Activated naive CD4-positive, alpha-beta T cell treated with anti-CD3 and anti-CD28 coated beads, Interleukin-2, amount 50 U/mL, for 72 hours (primary cell): ENCODE measurements at places on chromosomes 6 and 20. TPM values are rescaled to one million over a fixed set of nuclear protein-coding genes. Genes with fewer than 3 reads are reported as not detected.

The SLC26A8 gene
- 0.25 TPM for total RNA-seq

The NR2E1 gene
- not detected for total RNA-seq

The AVP gene
- not detected for total RNA-seq

The DSE gene
- 6.0 TPM for total RNA-seq

The RUNX2 gene
- total RNA-seq = 20.8 TPM

The SLC17A1 gene
- total RNA-seq = 0.41 TPM

The RPS10 gene
- 2,565 TPM for total RNA-seq

The DEFB124 gene
- not detected for total RNA-seq

The SLC22A16 gene
- not detected for total RNA-seq

The ZBTB46 gene
- 0.39 TPM for total RNA-seq

The GTSF1L gene
- total RNA-seq = 0.39 TPM

The OCSTAMP gene
- total RNA-seq = not detected

The C4B gene
- 5.2 TPM for total RNA-seq

The EPHA7 gene
- not detected for total RNA-seq

The CALHM5 gene
- total RNA-seq = not detected

The OXT gene
- total RNA-seq = not detected

The NOX3 gene
- total RNA-seq = not detected

The SLC4A11 gene
- total RNA-seq = 1.1 TPM

The TMEM14B gene
- total RNA-seq = 104 TPM
